ENCODE measurements at places on chromosomes 6 and 20.
A peak's percentile ranks its signal among the peaks of the same experiment; 100 is the strongest.

GRCh38 chr20:35902545-35902941 is 51.8 kb downstream of the SCAND1 start:
- DNase-seq, result no peak

GRCh38 chr6:2818593-2818992 is 23.1 kb downstream of the SERPINB1 start:
- DNase-seq, result no peak

DNA sequence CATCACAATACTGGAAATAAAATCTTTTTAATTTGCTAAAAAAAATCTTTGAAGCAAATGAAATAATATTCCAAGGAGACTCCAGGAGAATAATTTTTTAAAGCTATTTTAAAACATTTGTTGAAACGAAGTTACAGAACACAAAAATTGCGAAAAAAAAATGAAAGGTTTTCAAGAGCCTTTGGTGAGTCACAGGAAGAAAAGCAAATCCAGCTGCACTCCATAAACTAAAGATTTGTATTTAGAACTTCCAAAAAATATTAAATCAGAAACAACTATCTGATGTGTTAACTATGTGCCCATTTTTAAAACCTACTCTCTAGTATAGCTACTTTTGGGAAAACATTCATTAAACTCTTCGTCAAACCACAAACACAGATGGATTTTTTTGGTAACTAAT is 23.6 kb downstream of the PDSS2 start:
- no peak for DNase-seq

- DNase-seq, result peak; percentile 65
Observed at GRCh38 chr6:31356946-31357466, at the start of gene HLA-B. Gene HLA-B, minus strand, starts transcription at chr6:31357179. Its CDS starts 21 bp downstream, at chr6:31357158.

DNA sequence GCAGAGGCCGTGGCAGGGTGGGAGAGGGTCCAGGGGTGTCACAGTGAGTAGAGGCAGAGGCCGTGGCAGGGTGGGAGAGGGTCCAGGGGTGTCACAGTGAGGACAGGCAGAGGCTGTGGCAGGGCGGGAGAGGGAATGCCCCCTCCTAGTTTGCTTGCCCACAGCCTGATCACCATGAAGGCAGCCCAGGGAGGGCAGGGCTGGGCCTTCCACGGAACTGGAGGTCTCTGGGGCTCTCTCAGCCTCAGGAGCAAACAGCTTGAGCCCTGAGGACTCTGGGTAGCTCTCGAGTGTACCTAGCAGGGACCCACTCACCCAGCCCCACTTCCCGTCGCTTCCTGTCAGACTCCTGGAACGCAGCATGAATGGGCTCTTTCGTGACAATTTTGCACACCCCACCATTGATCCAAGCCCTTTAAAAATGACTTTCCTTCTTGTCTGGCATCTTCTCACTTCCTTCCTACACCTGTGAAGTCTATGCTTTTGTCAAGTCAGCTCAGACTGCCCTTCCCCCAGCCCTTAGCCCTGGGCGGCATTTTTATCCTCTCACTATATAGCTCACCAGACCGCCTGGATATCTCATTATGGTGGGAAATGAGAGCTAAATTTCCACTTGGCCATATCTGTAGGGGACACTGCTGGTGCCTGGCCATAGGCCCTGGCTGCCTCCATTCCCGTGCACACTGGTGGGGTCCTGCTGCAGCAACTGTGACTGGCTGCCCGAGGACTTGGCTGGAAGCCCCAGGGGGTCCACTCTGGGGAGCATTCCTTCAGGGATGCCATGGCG is 140.3 kb downstream of the CDC5L start:
- no peak for DNase-seq

DNA sequence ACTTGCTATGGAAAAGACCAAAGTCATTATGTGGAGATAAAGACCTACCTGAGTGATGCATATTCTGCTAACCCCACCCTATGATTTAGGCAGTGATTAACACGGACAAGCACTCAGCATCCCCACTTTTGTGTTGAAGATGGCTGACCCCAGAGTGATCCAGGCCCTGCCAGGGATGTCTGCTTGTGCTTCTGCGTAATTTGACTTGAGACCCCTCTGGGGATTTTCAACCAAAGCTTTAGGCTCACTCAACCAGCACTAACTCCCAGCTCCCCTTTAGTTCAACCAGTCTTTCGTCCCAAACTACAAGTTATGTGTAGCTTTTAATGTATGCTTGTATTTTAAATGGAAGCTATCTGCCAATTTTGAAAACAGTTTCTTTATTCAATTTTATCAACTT is 538.0 kb upstream of the ID4 start:
- no peak for DNase-seq

GRCh38 chr20:50283922-50284810 is 93.5 kb downstream of the CEBPB start:
- no peak for DNase-seq

- no peak for DNase-seq
Observed at GRCh38 chr20:50930139-50930975, 880 bp downstream of the ADNP start.

DNA sequence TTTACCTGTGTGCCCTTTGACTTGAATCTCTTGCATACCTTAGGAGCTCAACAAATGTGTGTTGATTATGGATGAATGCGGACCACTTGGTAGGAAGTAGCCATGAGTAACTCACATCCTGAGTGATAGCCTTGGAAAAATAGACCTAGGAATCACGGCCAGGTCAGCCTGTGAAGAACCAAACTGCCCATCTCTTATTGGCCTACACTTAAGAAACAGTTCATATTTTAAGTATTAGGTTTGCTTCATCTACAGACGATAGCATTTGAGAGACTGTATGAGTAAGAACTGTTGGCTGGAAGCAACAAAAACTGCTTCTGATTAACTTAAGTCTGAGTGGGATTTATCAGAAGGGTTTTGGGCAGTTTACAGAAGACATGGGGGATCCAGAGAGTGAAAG is 320.1 kb upstream of the PRND start:
- no peak for DNase-seq

DNA sequence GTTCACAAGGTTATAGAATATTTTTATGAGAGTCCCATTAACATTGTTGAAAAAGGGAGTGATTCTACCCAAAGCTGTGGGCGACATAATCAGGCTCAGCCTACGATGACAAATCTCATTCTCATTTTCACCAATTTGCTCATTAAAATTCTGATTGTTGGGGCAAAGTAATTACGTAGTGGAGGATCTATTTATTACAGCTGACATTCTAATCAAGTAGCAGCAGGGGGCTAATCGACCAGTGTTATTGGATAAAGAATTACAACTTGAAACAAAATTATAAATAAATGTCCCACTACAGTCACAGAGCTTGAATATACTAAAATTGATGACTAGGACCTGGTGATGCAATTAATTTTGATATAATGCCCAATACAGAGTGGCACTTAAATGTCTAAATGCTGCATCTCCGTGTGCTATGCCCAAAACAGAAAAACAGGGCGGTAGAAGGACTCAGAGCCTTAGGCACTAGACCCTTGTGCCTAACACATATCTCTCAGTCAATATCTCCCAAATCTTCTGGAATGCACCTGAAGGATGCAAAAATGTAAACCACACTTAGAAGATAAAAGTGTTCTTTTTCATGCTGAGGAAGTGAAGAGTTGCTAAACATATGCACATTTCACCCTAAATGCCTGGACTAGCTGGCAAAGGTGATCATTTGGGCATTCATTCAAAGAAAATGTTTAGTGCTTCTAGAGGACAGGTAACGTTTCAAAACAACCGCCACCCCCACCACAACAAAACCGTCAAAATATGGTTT is 88.3 kb downstream of the CD24 start:
- DNase-seq, result no peak

- DNase-seq, result no peak
Observed at GRCh38 chr20:13494019-13494418, 144.7 kb downstream of the TASP1 start.

GRCh38 chr20:23128461-23129125 is 42.5 kb upstream of the CD93 start:
- DNase-seq, result no peak

DNA sequence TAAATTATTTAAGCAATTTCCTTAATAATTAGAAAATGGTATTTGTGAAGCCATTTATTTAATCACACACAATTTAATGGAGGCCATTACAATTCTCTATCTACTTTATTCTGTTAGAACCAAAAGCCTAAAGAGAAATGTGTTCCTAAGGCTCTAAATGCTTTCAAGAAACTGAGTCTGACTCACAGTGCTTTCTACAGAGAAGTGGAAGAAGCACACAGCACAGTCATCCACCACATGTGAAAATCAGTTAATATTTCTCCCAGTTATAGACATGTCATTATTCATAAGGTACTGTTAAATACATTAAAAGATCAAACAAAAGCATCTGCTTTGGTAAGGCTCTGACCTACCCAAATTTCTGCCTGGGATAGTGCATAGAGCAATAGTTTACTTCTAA is 214.4 kb downstream of the ALDH8A1 start:
- no peak for DNase-seq

DNA sequence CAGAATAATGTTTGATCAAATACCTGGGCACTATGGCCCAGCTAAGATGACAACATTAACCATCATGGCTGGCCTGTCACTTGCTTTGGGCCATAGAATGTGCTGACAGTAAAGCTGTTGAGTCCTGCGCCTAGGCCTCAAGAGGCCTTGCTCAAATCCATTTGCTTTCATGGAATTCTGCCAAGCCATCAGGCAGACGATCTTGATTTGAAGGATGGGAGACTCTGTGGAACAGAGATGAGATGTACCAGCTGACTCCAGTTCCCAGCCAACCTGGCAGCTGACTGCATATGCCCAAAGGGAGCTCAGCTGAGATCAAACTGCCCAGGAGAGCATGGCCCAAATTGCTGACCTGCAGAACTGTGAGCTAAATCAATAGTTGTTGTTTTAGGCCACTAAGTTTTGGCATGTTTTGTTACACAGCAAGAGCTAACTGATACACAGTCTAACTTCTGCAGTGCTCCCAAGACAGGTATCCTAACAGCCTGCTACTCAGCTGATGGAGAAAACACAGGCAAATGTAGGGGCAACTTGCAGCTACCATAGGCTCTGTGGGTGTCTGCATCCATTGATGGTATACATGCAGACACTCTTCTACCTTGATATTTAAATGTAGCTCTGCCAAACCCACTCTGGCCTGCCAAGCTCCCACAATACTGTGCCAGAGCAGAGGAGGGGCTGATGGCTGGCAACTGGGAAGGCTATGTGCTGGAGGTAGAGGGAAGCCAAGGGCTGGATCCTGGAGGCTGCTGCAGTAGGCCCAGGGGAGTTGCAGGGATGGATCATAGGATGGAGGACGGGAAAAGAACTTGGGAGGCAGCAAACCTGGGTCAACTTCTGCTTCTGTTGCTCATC is 55.2 kb upstream of the RNF24 start:
- no peak for DNase-seq

DNA sequence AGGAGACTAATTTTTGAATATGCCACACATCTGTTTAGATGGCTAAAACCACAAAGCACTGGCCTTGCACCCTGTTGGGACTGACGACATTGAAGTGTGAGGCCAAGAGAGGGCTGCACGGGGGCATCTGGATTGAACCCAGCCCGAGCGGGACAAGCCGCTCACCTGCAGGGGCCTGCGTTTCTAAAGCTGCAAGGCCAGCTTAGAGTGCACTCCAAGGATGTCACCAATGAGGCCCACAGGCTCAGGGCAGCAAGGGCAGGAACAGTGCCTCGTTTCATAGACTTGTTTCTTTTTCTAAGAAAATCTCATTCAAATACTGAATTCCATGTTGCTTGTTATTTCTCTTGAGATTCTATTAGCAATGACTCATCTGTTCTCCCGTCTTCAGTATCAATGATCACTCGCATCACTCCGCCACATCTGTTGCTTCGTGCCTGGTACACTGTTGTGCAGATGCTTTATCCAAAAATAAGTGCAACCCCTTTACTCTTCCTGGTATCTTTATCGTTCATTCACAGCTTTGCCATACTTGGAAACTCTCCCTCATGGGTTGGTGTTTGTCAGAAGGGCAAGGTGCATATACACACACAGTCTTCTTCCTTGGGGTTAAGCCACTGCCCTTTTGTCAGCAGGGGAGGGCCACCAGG is 120.1 kb downstream of the IRF4 start:
- no peak for DNase-seq

GRCh38 chr6:137731600-137731959 is 135.5 kb upstream of the TNFAIP3 start:
- DNase-seq, result no peak

- no peak for DNase-seq
Observed at GRCh38 chr6:168414336-168415097, 26.5 kb upstream of the SMOC2 start.

- DNase-seq, result no peak
Observed at GRCh38 chr6:53059648-53060589, 5.3 kb upstream of the FBXO9 start.

DNA sequence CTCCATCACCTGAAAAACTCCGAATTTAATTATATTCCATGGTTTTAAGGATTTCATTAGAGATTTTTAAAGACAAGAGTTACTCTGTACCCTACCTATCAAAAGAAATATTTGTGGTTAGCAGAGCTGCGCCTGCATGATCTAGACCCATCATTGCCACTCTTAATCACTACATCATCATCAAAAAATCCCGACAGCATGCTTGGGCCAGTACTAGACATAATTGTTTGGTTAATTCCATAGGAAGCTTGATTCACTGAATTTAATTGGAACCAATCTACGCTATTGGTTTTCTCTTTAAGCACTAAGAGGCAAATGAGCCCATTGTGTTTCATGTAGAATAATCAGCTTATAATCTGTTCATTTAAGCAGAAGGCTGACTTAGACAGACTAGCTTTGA is 33.4 kb upstream of the RNF217 start:
- no peak for DNase-seq

GRCh38 chr6:37700620-37700973 is 2.9 kb upstream of the MDGA1 start:
- DNase-seq, result no peak

- DNase-seq, result no peak
Observed at GRCh38 chr6:40349901-40350746, 237.0 kb downstream of the LRFN2 start.

DNA sequence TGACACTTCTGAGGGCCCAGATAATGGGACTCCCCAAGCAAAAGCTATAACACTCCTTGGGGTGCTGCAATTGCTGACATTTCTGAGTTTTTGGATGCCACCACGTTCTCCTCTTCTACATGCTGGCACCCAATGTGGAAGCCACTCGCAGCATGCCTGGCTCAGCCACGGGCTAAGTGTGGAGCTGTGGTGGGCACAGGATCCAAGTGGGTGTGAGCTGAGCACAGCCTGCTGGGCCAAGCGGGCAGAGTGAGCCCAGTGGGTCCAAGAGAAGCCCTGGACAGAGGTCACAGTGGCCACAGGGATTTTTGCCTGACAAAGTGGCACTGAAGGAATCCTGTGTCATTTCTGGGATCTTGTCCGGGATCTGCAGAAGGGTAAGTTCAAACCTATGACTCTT is 213.2 kb downstream of the C6orf118 start:
- DNase-seq, result no peak

- no peak for DNase-seq
Observed at GRCh38 chr20:47232518-47232917, 124.0 kb downstream of the ZMYND8 start.

DNA sequence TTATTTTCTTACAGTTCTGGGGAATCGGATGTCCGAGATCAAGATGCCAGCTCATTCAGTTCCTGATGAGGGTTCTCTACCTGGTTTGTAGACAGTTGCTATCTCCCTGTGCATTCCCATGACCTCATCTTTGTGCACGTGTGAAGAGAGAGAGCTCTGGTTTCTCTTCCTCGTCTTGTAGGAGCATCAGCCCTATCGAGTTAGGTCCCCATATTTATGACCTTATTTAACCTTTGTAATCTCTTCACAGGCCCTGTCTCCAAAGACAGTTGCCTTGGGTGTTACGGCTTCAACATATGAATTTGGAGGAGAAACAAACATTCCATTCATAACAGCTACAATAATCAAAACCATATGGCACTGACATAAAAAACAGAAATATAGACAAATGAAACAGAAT is 455.3 kb downstream of the HACE1 start:
- DNase-seq, result no peak

All from stimulated activated CD8-positive, alpha-beta memory T cell treated with anti-CD3 and anti-CD28 coated beads, Interleukin-12 subunit alpha, Interleukin-12 subunit beta, amount 100 ng/mL, for 1 hour (primary cell).